ENCODE measurements at places on chromosomes 2 and 18. TPM values are rescaled to one million over a fixed set of nuclear protein-coding genes. Genes with fewer than 3 reads are reported as not detected.
A peak's percentile ranks its signal among the peaks of the same experiment; 100 is the strongest.

- H3K4me1 ChIP-seq: peaks cover 8% of the 10 kb centered on the region
- H3K36me3 ChIP-seq: no peaks in the 10 kb centered on the region
- H3K27ac ChIP-seq: no peak overlapping the region
- no peak overlapping the region for H3K4me3 ChIP-seq
- peaks cover 26% of the 10 kb centered on the region for H3K27me3 ChIP-seq
Measured at GRCh38 chr2:60385648-60386047, 167.8 kb downstream of the BCL11A start.

DNA sequence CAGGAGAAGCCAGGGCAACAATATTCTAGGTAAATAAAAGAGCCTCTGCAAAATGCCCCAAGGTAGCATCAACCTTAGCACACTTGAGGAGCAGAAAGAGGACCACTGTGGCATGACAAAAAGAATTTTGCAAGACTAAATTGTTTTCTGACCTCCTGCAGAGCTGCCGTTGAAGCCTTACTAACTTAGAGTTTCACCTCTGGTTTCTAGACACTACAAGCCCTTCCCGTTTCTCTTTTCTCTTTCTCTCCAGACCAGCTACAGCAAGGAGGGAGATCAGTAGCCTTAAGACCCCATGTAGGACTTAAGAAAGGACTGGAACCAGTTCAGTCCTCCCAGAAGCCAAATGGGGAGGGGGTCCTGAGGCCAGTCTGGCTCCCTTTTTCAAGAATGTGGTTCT lies 73.3 kb upstream of the SP3 start:
- H3K36me3 ChIP-seq: no peaks in the 10 kb centered on the region
- H3K4me3 ChIP-seq: no peak overlapping the region
- no peak for DNase-seq
- no peak overlapping the region for H3K27ac ChIP-seq
- no peaks in the 10 kb centered on the region for H3K4me1 ChIP-seq
- peaks cover 27% of the 10 kb centered on the region for H3K27me3 ChIP-seq

GRCh38 chr2:143282684-143283083 lies 153.5 kb downstream of the ARHGAP15 start:
- no peak overlapping the region for H3K4me3 ChIP-seq
- no peak overlapping the region for H3K27ac ChIP-seq
- no peaks in the 10 kb centered on the region for H3K36me3 ChIP-seq
- H3K27me3 ChIP-seq: no peaks in the 10 kb centered on the region

ZNG1B gene
- 53.5 TPM for total RNA-seq

DNA sequence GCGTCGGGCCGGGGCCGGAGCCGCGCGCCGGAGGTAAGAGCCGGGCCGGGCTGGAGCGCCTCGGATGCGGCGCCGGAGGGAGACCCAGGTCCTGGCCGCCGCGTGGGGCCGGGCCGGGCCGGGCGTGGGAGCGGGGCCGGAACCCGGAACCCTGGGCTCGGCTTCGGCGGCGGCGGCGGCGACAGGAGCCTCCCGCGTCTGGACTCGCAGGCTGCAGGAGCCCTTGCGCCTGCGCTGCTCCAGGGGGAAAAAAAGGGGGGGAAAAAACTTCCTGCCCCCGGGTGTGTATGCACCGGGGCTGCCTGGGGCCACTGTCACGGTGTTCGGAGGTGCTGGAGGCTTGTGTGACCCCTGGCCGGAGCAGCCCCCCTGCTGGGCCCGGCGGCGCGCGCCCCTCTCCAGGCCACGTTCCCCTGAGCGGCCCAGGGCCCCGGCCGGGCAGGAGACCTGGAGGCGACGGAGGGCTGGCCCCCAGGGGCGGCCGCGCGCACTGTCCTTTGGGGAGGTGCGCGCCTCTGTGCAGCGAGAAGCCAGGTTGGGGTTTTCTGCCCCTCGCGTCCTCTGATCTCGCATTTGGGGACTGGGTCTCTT lies 864 bp downstream of the KLHL29 start:
- H3K4me1 ChIP-seq: peaks cover 9% of the 10 kb centered on the region
- H3K27me3 ChIP-seq: peaks cover 76% of the 10 kb centered on the region
- no peak overlapping the region for H3K27ac ChIP-seq
- DNase-seq: peak; percentile 16

DNA sequence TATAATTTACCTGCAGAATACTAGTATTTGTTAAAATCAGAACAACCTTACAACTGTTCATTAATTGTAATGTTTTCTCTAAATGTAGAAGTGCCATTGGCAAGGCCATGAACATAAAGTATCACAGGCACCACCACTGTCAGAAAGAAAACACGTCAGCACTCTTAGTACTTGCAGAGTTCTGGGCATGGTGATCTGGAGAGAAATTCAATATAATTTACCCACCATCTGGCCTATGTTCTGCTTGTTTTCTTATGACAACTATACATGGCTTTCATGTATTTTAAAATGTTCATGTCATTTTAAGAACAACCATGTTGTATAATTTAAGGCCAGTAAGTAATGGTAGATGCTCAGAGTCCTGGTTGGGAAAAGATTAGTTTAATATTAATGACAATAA lies 114.2 kb upstream of the SULT1C3 start:
- H3K4me3 ChIP-seq: no peak overlapping the region
- H3K4me1 ChIP-seq: no peaks in the 10 kb centered on the region
- H3K27ac ChIP-seq: no peak overlapping the region
- H3K27me3 ChIP-seq: no peaks in the 10 kb centered on the region

- H3K4me1 ChIP-seq: no peaks in the 10 kb centered on the region
- no peak overlapping the region for H3K27ac ChIP-seq
- H3K36me3 ChIP-seq: no peaks in the 10 kb centered on the region
- no peak for DNase-seq
Measured at GRCh38 chr2:134648586-134648985, 70.2 kb downstream of the TMEM163 start.

FSIP2 gene
- 19.4 TPM for total RNA-seq

DNA sequence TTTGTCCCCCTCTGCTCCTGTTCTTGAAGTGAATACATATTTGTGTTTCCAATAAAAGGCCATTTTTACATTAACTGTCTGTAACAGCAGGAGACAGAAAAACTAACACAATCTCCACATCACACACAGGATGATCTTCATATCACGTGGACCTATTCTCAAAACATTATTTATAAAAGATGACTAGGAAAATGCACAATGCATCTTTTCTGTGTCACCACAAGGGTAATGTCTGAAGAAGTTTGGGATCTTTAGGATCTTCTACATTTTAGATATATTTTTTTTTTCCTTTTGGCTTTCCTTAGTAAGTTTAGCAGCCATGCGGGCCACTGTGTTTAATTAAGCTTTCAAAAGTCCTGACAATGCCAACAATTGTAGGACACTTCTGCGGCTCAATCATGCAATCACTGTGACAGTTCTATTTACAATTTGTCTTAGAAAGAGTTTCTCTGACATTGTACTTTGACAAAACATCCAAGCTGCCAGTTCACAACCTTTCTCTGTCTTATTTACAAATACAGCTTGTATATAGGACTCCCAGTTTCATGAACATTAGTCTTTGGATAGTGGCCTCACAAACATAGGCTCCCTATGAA lies 12.3 kb downstream of the BCL11A start:
- no peak overlapping the region for H3K27ac ChIP-seq
- no peak for DNase-seq
- no peaks in the 10 kb centered on the region for H3K27me3 ChIP-seq

GRCh38 chr2:124301915-124302314 lies 276.8 kb downstream of the CNTNAP5 start:
- H3K4me1 ChIP-seq: peaks cover 35% of the 10 kb centered on the region
- H3K36me3 ChIP-seq: no peaks in the 10 kb centered on the region
- no peak overlapping the region for H3K4me3 ChIP-seq
- H3K27me3 ChIP-seq: no peaks in the 10 kb centered on the region
- no peak for DNase-seq
- no peak overlapping the region for H3K27ac ChIP-seq

CRIM1 gene
- 25.8 TPM for total RNA-seq

All from progenitor cell of endocrine pancreas (in vitro differentiated cells).